ENCODE measurements at places on chromosomes 1 and 21.
A peak's percentile ranks its signal among the peaks of the same experiment; 100 is the strongest.

GRCh38 chr1:116372191-116372590 lies 853 bp upstream of the ATP1A1 start:
- H3K27me3 ChIP-seq: no peaks in the 10 kb centered on the region
- peaks cover 52% of the 10 kb centered on the region for H3K4me1 ChIP-seq
- no peaks in the 10 kb centered on the region for H3K36me3 ChIP-seq
- no peak for DNase-seq

GRCh38 chr1:198950036-198950435 lies 311.2 kb downstream of the PTPRC start:
- H3K36me3 ChIP-seq: peaks cover under 1% of the 10 kb centered on the region
- no peaks in the 10 kb centered on the region for H3K4me1 ChIP-seq
- H3K27me3 ChIP-seq: no peaks in the 10 kb centered on the region
- H3K4me3 ChIP-seq: no peak overlapping the region

GRCh38 chr1:43763497-43763973 lies 56.2 kb downstream of the ST3GAL3 start:
- no peak overlapping the region for H3K4me3 ChIP-seq
- peaks cover 22% of the 10 kb centered on the region for H3K4me1 ChIP-seq
- no peak for DNase-seq
- H3K27me3 ChIP-seq: no peaks in the 10 kb centered on the region

DNA sequence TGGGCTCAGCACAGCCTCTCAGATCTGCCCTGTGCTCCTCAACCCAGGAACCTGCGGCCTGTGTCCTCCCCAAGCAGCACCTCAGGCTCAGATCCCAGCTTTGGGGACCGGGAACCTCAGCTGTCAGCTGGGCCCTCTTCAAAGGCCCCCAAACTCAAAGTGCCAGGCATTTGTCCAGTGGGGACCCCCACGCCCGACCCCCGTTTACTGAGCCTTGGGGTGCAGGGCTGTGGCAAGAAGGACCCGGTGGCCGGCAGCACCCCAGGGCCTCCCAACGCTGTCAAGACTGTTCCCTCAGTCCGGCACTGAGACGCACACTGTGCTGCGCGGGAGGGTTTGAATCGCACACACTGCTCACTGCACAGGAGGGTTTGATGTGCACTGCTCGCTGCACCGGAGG lies 35.0 kb downstream of the MORN1 start:
- no peaks in the 10 kb centered on the region for H3K27me3 ChIP-seq
- peaks cover 26% of the 10 kb centered on the region for H3K4me1 ChIP-seq
- peak; percentile 71 for DNase-seq
- no peaks in the 10 kb centered on the region for H3K36me3 ChIP-seq
- H3K4me3 ChIP-seq: no peak overlapping the region

DNA sequence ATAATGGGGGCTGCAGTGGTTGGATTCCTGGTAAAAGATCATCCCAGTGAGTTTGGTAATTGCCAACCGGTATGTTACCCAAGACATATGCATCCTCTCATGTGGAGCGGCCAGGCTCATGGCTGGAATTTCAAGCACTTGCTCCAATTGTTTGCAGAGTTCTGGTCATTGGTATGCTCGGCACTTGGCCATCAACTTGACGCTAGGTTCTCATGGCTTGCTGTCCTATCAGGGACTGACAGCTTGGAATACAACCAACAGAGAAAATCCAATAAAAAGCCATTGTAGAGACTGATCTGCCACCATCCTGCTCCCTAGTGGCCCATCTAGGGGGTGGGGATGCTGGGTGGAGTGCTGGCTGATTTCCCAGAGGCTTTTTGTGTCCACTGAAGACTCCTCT lies 120.9 kb downstream of the EDEM3 start:
- no peak overlapping the region for H3K27ac ChIP-seq
- DNase-seq: no peak
- H3K36me3 ChIP-seq: peaks cover 2% of the 10 kb centered on the region
- no peaks in the 10 kb centered on the region for H3K27me3 ChIP-seq

- H3K27ac ChIP-seq: no peak overlapping the region
- H3K36me3 ChIP-seq: no peaks in the 10 kb centered on the region
- no peak for DNase-seq
- peaks cover 23% of the 10 kb centered on the region for H3K4me1 ChIP-seq
Measured at GRCh38 chr21:16773206-16773605, 739.6 kb upstream of the CXADR start.

GRCh38 chr1:204834752-204835151 lies 35.9 kb upstream of the NFASC start:
- H3K27ac ChIP-seq: no peak overlapping the region
- H3K4me3 ChIP-seq: no peak overlapping the region
- H3K36me3 ChIP-seq: no peaks in the 10 kb centered on the region
- no peaks in the 10 kb centered on the region for H3K4me1 ChIP-seq
- DNase-seq: no peak

DNA sequence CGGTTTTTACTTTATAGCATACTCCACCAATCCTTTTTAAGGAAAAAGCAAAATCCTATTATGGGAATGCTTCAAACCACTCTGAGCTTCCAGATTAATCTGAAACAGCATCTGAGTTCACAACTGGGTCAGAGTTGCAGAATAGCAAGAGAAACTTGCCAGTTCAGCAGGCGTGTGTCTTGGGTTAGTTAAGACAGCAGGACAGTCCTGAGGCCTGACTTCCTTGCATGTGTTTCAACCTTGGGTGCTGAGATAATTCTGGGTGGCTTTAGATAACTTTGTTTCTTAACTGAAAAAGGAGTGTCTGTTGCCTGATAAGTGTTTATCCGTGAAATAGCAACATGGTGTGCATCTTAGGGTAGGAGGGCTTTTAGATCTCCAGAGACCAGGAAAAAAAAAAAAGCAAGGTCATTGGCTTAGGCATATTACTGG lies 169.2 kb downstream of the DHRS3 start:
- H3K4me3 ChIP-seq: no peak overlapping the region
- peaks cover 7% of the 10 kb centered on the region for H3K36me3 ChIP-seq
- H3K27ac ChIP-seq: peak overlapping the region; percentile 86
- H3K4me1 ChIP-seq: peaks cover 77% of the 10 kb centered on the region

- no peaks in the 10 kb centered on the region for H3K36me3 ChIP-seq
- H3K27me3 ChIP-seq: no peaks in the 10 kb centered on the region
- H3K4me3 ChIP-seq: peak overlapping the region; percentile 57
- DNase-seq: no peak
Measured at GRCh38 chr1:11731691-11732283, 4.1 kb upstream of the AGTRAP start.

GRCh38 chr1:222283147-222283768 lies 264.6 kb downstream of the HHIPL2 start:
- no peak for DNase-seq
- no peak overlapping the region for H3K4me3 ChIP-seq
- peaks cover 3% of the 10 kb centered on the region for H3K36me3 ChIP-seq
- H3K27ac ChIP-seq: peak overlapping the region; percentile 89
- peaks cover 16% of the 10 kb centered on the region for H3K4me1 ChIP-seq

GRCh38 chr1:55374801-55375616 lies 159.8 kb upstream of the USP24 start:
- no peak overlapping the region for H3K4me3 ChIP-seq
- no peaks in the 10 kb centered on the region for H3K36me3 ChIP-seq
- H3K4me1 ChIP-seq: no peaks in the 10 kb centered on the region

DNA sequence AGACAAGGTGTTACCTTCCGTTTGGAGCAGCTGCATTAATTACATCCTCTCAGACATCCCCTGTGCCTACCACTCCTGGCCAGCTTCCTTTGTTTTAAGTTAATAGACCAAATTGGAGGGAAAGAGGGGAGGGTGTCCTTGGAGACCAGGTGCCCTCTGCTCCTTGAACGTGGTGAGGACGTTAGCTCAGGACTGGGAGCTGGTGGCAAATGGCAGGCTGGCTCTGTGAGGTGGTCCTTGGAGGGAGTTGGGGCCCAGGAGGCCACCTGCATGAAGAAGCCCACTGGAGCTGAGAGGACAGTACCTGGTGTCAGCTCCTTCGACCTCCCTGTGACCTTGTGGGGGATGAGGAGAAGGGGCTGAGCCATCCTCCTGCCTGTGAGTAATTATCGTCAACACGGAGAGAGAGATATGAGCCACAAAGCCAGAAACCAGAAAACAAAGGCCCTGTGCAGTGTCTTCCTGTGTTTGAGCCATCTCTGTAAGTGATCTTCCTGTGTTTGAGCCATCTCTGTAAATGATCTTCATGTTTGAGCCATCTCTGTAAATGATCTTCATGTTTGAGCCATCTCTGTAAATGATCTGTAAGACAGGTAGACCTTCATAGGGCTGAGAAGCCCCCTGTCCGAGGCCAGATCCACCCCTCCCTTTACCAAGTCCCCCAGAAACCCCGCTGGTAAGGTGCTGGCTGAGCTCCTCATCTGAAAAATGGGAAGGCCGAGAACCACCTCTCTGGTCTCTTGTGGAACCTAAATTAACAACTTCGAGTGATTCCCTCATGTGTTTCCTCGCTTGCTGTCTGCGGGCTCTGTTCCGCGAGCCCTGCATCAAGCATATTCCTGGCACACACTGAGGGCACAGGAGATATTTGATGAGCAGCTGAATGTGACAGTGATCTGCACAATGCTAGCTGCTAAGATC lies 126.0 kb downstream of the CAMTA1 start:
- no peaks in the 10 kb centered on the region for H3K4me1 ChIP-seq
- H3K4me3 ChIP-seq: no peak overlapping the region
- peaks cover 3% of the 10 kb centered on the region for H3K36me3 ChIP-seq
- H3K27ac ChIP-seq: no peak overlapping the region
- no peak for DNase-seq
- H3K27me3 ChIP-seq: no peaks in the 10 kb centered on the region

GRCh38 chr1:187053876-187054275 lies 225.1 kb downstream of the PLA2G4A start:
- H3K4me1 ChIP-seq: no peaks in the 10 kb centered on the region
- no peak overlapping the region for H3K4me3 ChIP-seq
- no peak overlapping the region for H3K27ac ChIP-seq
- H3K36me3 ChIP-seq: no peaks in the 10 kb centered on the region
- peaks cover 15% of the 10 kb centered on the region for H3K27me3 ChIP-seq
- DNase-seq: no peak

DNA sequence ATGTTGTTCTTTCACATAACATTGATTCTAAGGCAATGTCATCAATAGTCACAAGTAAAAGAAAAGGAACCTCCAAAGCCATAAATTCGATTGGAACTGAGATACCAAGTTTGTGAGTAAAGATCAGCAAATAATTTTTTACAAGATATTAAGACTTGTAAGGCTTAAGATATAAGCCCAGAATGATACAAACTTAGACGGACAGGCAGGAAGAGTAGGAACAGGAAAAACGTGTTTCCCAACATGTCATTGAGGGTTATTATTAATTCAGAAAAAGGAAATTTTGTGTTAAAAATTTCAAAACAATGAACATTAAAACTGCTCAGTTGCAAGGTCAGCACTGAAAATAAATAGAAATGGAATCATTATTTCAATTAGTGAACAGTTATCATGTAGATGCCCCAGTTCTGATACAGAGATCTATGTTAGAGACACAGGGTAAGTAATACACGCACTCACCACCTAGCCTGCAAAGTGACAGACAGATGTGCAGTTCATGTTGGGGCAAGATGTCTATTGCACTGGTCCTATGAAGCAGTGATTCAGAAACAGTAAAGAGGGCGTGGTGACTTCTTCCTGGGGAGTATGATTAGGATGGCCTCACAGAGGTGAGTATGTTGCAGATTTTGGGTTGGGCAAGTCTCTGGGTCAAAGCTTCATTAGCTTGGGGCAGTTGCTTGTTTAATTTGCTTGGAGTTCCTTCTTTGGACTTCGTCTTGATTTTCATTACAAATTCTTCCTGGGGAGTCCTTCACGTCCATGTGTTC lies 284.4 kb downstream of the SETD4 start:
- no peak overlapping the region for H3K4me3 ChIP-seq
- H3K36me3 ChIP-seq: no peaks in the 10 kb centered on the region
- DNase-seq: no peak
- no peaks in the 10 kb centered on the region for H3K27me3 ChIP-seq

DNA sequence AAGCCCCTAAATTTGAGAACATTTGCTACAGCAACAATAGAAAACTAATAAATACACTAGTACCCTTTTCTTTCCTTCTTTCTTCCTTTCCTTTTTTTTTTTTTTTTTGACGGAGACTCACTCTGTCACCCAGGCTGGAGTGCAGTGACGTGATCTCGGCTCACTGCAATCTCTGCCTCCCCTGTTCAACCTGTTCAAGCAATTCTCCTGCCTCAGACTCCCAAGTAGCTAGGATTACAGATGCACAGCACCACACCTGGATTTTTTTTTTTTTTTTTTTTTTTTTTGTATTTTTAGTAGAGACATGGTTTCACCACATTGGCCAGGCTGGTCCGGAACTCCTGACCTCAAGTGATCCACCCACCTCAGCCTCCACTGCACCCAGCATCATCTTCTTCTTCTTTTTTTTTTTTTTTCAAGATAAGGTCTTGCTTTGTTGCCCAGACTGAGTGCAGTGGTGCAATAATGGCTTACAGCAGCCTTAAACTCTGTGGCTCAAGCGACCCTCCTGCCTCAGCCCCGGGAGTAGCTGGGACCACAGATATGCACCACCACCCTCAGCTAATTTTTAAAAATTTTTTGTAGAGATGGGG lies 19.6 kb upstream of the CBR3 start:
- H3K4me3 ChIP-seq: no peak overlapping the region
- no peaks in the 10 kb centered on the region for H3K36me3 ChIP-seq
- no peaks in the 10 kb centered on the region for H3K27me3 ChIP-seq

DNA sequence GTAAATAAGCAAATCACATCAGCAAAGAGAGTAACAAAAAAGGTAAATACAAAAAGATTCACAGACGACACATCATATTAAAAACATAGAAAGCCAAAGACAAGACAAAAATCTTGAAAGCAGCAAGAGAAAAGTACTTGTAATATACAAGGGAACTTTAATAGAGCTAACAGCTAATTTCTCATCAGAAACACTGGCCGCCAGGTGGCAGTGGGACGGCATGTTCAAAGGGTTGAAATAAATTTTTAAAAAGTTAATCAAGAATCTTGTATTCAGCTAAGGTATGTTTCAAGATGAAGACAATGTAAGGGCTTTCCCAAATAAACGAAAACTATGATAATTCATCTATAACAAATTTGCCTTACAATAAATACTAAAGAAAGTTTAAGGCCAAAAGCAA lies 358.1 kb downstream of the LRRIQ3 start:
- no peak overlapping the region for H3K27ac ChIP-seq
- no peak overlapping the region for H3K4me3 ChIP-seq
- DNase-seq: no peak
- peaks cover 2% of the 10 kb centered on the region for H3K27me3 ChIP-seq

GRCh38 chr21:35203093-35203977 lies 154.2 kb upstream of the RUNX1 start:
- peaks cover 80% of the 10 kb centered on the region for H3K4me1 ChIP-seq
- peak overlapping the region; percentile 32 for H3K4me3 ChIP-seq
- DNase-seq: no peak
- peak overlapping the region; percentile 99 for H3K27ac ChIP-seq
- no peaks in the 10 kb centered on the region for H3K36me3 ChIP-seq

- H3K4me1 ChIP-seq: peaks cover 10% of the 10 kb centered on the region
- H3K36me3 ChIP-seq: peaks cover 3% of the 10 kb centered on the region
- DNase-seq: no peak
- no peak overlapping the region for H3K4me3 ChIP-seq
Measured at GRCh38 chr1:173414136-173414535, 63.0 kb upstream of the PRDX6 start.
